Stimulated activated CD8-positive, alpha-beta memory T cell treated with anti-CD3 and anti-CD28 coated beads, Interleukin-7, amount 100 ng/mL, for 48 hours (primary cell): ENCODE measurements at places on chromosomes 5 and 9.

DNA sequence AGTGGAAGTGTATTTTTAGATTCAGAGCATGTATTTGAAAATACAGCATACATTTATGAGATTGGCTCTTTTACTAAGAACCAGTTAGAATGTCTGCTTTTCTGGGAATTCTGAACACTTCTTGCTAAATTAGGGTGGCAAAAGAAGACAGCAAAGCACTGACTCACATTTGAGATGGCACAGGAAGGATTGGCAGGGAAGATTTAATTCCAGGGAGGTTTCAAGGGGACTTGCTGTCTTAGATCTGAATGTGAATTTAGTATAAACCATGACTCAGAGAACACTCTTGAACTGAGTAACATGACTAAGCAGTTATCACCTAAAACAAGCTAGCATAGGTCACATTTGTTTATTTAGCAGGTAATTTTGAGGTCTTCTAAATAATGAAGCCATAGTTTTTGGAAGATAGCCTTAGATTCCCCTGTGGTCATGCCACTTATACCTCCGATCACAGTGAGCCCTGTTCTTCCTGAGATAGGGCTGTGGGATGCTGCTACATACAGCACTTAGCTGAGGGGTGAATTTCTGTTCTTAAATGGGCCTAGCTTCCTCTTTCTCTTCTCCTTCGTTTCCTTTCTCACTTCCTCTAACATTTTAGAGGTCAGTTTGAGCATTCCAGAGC is 173.8 kb downstream of the PCSK1 start:
- no peak for DNase-seq

DNA sequence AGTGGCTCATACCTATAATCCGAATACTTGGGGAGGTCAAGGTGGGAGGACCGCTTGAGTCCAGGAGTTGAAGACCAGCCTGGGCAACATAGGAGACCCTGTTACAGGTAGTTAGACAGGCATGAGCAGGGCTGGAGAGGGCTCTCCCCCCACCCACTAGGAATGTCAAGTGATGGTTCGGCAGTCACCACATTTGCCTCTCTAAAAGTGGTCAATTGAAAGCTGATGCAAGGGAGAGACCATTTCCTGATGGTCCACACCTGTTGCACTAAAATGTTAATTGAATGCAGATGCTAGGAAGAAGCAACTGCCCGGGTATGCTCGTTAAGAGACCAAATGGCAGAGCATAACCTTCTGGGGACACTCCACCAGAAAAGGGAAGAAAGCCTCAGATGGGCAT is 82.7 kb downstream of the SFXN1 start:
- no peak for DNase-seq

GRCh38 chr5:79181419-79182022 is 54.4 kb upstream of the JMY start:
- no peak for DNase-seq

GRCh38 chr5:37628876-37629275 is 211.0 kb downstream of the GDNF start:
- DNase-seq = no peak

DNA sequence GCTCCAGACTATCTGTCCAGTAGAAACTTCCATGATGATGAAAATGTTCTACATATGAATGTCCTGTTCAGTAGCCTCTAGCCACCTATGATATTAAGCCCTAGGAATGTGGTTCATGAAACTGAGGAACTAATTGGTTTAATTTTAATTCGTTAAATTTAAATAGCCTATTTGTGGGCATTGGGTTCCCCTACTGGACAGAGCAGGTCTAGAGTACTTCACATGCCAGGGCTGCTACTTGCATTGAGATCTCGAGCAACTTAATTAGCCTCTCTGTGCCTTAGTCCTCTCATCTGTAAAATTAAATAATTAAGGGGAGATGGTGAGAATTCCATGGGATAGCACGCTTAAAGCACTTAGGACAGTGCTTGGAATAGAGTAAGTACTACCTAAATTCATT is 160.0 kb downstream of the PAPPA start:
- no peak for DNase-seq

GRCh38 chr5:5585751-5586341 is 163.4 kb downstream of the ICE1 start:
- no peak for DNase-seq

- DNase-seq = no peak
Observed at GRCh38 chr9:5835808-5836207, 2.9 kb upstream of the ERMP1 start.

- no peak for DNase-seq
Observed at GRCh38 chr5:7849681-7850394, 1.1 kb downstream of the CFAP90 start.

DNA sequence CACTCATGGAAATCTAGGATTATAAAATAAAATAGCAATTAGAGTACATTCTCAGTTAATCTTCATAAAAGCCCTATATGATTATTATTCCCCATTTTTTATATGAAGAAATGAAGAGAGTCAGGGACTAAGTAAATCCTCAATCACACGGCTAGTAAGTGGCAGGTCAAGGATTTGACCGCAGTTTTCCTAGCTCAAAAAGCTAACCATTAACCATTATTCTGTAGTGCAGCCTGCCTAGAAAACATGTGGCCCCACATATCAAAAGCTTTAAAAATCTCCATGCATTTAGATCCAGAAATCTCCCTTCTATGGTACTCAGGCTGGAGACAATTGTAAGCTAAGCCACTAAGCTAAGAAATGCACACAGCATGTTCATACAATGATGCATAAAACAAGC is 21.4 kb downstream of the EPB41L4A start:
- no peak for DNase-seq

DNA sequence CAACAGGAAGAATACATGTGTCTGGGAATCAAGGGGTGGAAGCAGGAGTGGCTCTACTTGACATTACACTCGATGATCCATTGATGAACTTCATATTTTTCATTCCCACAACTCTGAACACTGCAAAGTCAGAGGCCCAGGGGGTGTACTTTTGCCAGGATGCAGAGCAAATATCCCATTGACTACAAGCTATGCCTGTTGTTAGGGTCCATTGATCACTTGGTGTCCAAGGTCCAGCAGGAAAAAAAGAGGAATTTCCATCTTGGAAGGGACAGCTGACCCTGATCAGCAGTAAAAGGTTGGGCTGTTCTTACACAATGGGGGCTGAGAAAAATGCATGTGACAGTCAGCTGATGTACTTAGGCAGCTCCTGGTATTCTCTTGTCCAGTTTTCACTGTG is 118.5 kb upstream of the MAP1B start:
- DNase-seq = no peak

- no peak for DNase-seq
Observed at GRCh38 chr5:168972731-168973130, 328.2 kb downstream of the SLIT3 start.

DNA sequence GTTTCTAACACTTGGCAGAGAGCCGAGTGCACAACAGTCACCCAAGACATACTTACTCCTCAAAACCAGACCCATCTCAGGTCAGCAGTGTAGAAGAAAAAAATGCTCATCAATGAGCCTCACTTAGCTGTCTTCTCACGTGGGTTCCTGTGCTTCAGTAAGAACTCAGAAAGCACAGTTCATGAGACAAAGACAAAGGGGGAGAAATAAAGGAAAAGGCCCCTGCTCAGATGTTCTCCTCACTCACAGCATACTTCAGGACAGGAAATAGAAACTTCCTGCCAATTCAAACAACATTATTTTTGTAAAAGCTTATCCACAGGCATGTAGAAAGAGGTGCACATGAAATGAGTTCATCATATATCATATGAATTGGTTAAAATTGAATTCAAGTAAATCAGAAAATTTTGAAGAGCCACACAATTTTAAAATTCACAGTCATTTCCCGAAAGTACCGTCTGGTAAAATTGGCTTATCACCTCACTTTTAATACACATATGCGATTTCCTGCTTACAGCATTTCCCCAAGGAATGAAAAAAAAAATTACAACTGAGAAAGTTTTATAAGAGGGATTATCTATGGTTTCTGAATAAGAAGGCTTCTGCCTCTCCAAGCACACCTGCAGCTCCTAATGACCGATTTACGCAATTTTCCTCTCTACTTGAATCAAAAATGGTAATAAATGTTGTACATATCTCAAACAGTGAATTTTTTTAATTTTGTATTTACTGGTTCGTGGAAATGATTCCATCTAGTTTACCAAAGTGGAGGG is 328.3 kb downstream of the TMEM167A start:
- DNase-seq = no peak

DNA sequence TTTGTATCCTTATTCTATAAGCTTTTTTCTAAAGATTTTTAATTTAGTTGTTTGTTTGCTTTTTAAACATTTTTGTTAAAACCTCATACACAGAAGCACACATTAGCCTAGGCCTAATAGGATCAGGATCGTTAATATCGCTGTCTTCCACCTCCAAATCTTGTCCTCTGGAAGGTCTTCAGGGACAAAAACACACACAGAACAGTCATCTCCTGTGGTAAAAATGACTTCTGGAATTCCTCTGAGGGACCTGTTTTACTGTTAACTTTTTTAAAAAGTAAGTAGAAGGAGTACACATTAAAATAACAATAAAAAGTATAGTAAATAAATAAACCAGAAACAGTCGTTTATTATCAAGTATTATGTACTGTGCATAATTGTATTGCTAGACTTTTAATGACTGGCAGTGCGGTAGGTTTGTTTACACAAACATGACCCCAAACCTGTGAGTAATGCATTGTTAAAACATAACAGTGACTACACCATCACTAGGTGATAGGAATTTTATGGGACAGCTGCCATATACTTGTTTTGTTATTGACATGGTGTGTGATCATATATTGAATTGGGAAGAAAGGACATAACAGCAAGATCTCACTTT is 109.6 kb downstream of the ZCCHC7 start:
- no peak for DNase-seq

- DNase-seq = no peak
Observed at GRCh38 chr5:122078116-122079110, at the start of gene LOX. Gene LOX, minus strand, starts transcription at chr5:122078259. Its CDS starts 274 bp downstream, at chr5:122077985.

- no peak for DNase-seq
Observed at GRCh38 chr9:129289131-129289731, 111.2 kb upstream of the IER5L start.

GRCh38 chr5:127878174-127878750 is 175.1 kb downstream of the CCDC192 start:
- DNase-seq = no peak

DNA sequence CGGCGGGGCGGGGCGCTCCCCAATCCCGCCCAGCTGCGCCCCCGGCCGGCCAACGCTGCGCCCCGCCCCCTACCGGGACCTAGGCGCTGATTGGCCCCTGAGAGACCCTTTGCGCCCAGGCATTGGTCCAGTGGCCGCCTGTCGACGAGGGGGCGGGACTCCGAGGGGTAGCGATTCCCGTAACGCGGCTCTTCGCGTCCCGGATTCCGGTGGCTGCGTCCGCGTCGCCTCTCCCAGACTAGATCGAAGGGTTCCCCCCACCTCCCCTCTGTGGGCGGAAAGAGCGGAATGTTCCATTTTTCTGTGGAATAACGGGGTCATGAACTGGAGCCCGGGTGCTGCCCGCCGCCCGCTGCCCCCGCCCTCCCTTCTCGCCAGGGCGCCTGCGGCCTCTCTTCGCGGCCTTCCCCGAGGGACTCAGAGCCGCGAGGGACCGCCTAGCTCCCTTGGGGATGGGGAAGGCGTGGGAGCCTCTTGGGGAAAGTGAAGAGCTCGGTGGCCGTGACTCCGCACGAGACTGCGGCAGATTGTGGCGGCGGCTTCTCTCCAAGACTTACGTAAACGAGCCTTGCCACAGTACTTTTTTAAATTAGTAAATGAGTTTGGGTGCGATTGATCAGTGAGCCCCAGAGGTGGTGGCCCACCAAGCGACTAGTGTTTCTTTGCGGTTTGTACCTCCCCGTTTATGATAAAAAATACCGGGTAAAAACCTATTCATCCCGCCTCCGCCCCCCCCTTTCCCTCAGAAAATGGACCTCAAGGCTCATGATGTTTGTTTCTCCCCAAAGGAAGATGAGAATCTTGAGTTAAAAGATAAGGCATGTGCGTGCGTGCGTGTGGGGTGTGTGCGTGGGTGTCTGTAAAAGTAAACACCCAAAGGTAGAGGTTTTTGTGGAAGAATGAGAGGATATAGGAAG is 493 bp upstream of the IL6ST start:
- DNase-seq = peak; percentile 95

DNA sequence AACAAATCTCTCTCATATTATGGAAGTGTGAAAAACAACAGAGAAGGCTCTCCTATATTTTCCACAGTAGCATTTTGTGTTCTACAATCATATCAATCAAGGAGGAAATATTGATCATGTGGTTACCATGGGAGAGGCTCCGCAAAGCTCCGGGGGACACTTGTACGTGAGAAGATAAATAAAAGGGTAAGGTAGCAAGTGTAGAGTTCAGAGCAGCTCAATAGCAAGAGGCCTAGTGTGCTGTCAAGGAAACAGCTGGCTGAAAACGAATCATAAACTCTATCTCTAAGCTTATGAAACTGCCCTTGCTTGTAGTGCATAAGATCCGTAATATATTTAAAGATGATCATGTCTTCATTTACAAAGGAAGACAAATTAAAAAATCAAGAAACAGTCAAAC is 57.5 kb downstream of the CDH18 start:
- no peak for DNase-seq

- peak; percentile 6 for DNase-seq
Observed at GRCh38 chr9:22079873-22080341, 70.8 kb upstream of the CDKN2B start.

GRCh38 chr9:15357050-15357653 is 50.1 kb upstream of the TTC39B start:
- peak; percentile 12 for DNase-seq
